ENCODE measurements at places on chromosomes 4 and X.

DNA sequence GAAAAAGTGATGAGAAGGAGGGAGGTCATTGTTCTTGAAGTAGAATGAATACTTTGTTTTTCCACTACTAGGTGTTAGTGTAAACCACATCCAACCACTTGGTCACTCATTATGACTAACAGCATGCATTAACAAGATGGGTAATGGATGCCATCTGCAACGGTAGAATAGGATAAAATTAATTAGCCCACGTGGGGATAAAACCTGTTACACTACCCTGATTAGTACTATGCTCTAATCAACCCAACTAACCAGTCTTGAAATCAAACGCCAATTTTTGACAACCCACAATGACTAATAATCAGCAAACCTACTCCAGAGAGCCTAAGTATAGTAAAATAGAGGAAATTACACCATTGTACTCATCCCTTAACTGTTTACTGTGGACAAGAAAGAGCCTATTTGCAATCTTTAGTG lies 93.4 kb upstream of the MCF2 start:
- DNase-seq: no peak

- DNase-seq: no peak
These were observed 775 bp upstream of the YIPF6 start for GRCh38 chrX:68498044-68498507.

- no peak for DNase-seq
These were observed 718 bp downstream of the RAB40A start for GRCh38 chrX:103518571-103518970.

DNA sequence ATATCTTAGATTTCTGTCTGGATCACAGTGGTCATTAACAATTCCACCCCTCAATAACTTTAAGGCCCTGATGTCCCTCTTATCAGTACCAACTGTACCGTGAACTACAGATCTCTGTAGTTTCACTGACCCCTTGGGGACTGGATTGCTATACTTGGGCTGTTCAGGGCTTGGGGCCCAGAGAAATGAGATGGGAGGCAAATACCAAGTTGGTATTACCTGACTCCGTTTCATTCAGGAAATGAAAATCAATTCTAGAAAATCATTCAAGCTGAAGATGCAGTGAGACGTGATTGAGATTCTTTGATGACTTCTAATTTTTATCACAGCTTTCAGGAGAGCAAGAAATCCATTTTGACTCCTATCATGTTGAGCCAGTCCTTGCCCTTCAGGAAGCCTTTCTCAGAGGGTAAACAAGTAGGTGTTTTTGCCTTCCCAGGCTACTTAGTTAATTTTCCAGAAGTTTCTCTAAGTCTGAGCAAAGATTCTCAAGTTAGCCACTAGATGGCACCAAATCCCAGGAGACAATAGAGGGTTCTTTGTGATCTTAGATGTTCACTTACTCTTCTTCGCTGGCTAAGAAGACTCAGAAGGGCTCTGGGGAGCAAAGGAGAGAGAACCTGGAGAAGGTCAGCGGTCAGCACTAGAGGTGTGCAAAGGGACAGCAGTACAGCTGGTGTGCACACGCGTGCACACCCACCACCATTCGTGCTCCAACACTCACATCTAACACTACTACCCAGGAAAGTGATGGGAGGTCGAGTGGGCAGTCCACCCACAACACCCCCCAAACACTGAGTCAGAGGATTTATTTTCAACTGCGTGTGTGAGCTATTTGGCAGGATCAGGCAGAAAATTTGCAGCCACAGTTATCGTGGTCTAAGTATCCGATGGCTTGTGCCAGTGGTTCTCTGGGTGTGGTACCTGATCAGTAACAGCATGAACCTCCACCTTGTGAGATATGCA lies 7.4 kb downstream of the HNRNPH2 start:
- DNase-seq: peak; percentile 21

DNA sequence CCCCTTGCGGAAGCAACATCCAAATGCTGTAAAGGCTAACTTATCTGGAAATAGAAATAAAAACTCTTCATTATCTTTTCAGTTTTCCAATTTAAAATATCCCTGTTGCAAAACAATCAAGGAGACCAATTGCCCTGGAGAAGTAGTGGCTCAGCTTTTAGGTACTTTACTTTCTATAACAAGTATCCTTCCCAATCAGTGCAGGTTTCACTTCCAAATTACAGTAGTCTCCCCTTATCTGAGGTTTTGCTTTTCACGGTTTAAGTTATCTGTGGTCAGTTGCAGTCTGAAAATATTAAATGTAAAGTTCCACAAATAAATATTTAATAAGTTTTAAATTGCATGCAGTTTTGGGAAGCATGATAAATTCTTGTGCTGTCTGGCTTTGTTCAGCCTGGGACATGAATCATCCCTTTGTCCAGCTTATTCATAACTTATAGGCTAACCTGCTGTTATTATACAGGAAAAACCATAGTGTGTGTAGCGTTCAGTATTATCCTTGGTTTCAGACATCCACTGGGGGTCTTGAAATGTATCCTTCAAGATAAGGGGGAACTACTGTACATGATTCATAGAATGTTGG lies 973.1 kb upstream of the GRID2 start:
- DNase-seq: no peak

DNA sequence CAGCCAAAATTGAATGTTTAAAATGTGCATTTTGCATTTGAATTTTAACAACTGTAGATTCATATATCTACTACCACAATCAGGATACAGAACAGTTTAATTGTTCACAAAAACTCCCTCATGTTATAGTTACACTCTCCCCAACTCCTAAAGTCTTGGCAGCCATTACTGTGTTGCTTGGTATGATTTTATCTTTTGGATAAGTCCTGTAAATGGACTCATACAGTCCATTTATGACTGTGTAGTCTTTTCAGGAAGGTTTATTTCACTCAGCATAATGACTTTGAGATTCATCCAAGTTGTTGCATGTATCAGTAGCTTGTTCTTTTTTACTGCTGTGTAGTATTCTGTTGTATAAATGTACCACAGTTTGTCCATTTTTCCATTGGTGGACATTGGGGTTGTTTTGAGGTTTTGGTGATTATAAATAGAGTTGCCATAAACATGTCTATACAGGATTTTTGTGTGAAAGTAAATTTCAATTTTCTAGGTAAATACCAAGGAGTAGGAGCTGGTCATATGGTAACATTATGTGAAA lies 9.9 kb downstream of the FAM193A start:
- no peak for DNase-seq

DNA sequence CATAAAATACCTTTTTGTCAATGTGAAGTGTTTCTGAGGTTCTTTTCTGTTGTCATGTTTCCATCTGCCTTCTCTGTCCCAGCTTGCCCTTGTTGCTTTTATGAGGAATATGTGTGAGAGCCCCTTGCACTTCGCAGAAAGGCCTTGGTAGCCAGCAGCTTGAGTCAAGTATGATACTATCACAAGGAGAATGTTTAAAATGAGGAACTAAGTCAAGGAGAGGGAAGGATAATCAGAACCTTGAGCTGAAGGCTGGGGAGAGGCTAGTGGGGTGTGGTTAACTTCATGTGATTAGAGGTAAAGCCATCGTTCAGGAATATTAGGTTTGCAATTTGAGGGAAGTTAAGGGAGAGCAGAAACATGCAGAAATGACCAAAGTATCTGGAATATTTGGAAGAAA lies 12.7 kb downstream of the PGK1 start:
- peak; percentile 14 for DNase-seq

GRCh38 chrX:150410513-150410912 lies 47.4 kb downstream of the MAMLD1 start:
- no peak for DNase-seq

- no peak for DNase-seq
These were observed 22.9 kb upstream of the FAT1 start for GRCh38 chr4:186746581-186746980.

DNA sequence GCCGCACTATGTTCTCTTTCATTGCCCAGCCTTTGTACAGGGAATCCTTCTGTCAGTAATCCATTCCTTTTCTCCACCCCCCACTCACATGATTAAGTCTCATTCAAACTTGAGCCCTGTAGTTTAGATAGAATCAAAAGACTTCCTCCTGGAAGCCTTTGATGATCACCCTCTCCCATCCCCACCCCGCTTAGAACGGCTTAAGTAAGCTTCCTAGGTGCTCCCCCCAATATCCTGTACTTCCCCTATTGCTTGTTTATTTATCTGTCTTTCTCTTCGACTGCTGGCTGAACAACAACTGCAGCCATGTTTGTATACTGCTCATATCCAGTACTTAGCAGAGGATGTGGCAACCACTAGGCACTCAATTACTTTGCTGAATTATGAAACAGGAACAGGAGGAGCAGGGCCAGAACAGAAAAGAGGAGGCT lies 38.5 kb upstream of the GPC3 start:
- DNase-seq: no peak

DNA sequence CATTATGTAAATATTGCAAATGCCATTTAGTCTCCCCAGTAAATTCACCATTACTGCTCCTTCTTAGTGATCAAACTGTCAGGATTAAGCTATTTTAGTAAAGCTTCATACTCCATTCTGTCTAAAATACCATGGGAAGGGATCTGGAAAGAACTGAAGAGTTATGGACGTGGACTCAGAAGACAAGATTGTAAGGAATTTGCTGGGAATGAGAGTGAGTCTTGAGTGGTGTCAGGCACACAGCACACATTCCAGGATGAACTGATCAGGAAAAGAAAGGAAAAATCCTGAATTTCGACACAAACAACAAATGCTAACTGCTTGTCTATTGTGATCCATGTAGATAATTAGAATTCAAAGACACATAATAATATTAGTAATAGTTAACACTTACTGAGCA lies 311.0 kb downstream of the CENPC start:
- no peak for DNase-seq

DNA sequence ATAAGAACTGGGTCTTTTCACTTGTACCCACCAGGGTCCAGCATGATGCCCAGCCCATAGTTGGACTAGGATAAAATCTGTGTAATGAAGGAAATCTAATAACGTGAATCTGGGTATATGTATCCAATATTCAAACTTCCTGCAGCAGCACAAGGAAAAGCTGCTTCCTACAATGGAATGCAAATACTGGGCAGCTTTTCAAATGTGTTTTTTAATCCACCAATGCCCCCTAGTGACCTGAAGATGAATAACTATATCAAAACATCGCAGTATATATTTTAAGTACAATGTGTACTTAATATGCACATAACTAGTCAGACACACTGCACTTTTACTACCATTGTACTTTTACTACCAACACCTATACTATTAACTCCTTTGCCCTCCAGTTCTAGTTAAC lies 5.3 kb downstream of the APOO start:
- DNase-seq: no peak

DNA sequence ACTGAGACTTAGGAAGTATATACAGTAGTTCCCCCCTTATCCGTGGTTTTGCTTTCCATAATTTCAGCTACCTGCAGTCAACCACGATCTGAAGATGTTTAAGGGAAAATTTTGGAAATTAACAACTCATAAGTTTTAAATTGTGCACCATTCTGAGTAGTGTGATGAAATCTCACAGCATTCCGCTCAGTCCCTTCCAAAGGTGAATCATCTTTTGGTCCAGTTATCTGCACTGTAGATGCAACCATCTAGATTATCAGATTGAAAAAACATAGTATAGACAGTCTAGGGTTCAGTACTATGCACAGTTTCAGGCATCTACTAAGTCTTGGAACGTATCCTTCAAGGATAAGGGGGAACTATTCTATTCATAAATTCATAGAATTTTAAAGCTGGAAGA lies 109.0 kb downstream of the ANXA3 start:
- no peak for DNase-seq

- DNase-seq: no peak
These were observed 4.5 kb downstream of the GPM6A start for GRCh38 chr4:175807547-175807946.

- no peak for DNase-seq
These were observed 10.5 kb upstream of the CHRDL1 start for GRCh38 chrX:110806145-110806544.

- no peak for DNase-seq
These were observed 831.7 kb upstream of the EPHA5 start for GRCh38 chr4:66501997-66502396.

DNA sequence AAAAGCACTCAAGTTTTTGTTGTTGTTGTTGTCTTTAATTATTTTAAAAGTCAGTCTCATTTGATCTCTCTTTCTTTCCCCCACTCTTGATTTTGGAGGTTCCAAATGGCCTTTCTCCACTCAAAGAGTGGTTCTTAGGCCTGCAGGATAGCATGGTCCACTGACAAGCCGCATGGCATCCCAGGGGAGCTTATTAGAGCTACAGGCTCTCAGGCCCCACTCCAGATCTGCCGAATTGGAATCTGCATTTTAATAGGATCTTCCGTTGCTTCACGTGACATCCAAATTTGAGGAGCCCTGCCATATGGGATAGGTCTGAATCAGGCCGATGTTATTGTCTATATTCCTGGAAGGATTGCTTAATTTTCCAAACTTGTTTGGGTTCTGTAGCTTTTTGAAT lies 72.1 kb downstream of the CPE start:
- DNase-seq: no peak

DNA sequence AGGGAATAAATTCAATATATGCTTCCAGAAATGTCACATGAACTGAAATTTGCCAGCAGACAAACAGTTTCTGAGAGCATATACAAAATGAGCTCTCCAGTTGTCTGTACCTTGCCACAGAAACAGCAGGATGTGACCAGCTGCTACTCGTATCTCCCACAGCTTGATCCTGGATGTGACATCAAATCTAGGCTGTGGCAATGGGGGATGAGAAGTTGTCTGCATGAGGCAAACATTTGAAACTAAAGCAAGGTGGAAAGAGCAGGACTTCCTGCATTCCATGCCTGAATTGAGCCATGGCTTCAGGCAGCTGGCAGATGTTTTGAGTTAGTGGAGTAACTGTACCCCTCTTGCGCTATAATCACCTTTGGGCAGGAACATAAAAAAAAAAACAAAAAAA lies 1724.0 kb downstream of the RPA4 start:
- no peak for DNase-seq

- DNase-seq: no peak
These were observed 840 bp downstream of the ZNF711 start for GRCh38 chrX:85244450-85245211.

- DNase-seq: no peak
These were observed 44.3 kb downstream of the AR start for GRCh38 chrX:67587946-67588624.

- DNase-seq: no peak
These were observed 275.9 kb upstream of the VCX3A start for GRCh38 chrX:6810776-6811175.

DNA sequence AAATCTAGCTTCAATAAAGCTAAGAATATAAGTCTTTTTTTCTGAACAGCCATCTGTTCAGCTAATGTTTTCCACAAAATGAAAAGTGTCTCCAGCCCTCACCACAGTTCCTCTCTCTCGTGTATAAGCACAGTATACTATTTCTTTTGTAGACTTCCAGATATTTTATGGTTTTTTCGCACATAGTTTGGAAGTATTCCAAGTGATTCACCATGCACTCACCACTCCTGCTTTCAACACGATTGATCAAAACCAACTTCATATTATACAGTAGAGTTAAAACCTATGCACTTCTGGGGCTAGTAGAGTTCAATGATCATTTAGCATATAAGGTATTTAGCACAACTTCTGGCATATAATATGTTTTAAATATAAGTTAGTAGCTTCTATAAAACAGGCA lies 105.8 kb upstream of the DCAF12L1 start:
- DNase-seq: no peak

- DNase-seq: no peak
These were observed 36.5 kb downstream of the SHOX start for GRCh38 chrX:666762-667720.

GRCh38 chrX:18031726-18032375 lies 170.8 kb upstream of the RAI2 start:
- DNase-seq: no peak

- no peak for DNase-seq
These were observed 17.4 kb downstream of the YY2 start for GRCh38 chrX:21873063-21873775.
